NCI-H2029 (cell line): ENCODE measurements at places on chromosomes 4 and X.

DNA sequence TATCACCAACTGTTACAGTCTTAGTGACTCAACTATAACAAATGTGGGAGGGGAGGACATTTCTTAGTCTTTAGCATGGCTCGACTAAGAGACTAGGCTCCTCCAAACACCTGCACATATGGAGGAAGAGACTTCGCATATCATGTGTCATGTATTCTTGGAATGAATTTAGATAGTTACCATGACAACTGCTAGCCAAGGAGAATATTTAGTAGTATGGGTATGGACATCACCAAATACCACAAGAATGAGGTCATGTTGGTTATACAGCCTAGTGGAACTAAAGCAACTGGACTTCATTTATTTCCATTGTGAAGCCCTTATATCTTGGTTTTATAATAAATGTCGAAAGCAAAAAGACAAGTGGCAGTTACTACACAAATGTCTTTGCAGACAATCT is 512.3 kb downstream of the CFAP47 start:
- no peak for DNase-seq

GRCh38 chr4:102454268-102454667 is 46.9 kb upstream of the NFKB1 start:
- DNase-seq, result no peak

DNA sequence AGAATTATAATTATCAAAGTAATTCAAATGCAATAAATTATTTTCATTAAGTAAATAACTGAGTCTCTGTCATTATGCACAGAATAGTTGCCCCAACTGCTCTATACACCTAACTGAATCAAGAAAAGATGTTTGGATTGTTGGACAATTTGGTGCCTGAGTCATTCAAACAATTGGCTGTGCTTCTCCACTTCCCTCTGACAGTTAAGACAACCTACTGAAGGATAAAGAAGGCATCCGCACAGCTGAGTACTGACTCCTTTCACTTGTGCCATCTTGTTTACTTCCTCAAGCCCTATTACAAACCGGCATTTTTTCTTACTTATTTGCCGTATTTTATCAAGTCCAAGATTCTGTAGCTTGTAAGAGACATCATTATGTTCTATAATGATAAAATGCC is 110.6 kb upstream of the C1QTNF7 start:
- DNase-seq, result no peak

GRCh38 chr4:7197910-7198309 is 5.6 kb downstream of the SORCS2 start:
- no peak for DNase-seq

DNA sequence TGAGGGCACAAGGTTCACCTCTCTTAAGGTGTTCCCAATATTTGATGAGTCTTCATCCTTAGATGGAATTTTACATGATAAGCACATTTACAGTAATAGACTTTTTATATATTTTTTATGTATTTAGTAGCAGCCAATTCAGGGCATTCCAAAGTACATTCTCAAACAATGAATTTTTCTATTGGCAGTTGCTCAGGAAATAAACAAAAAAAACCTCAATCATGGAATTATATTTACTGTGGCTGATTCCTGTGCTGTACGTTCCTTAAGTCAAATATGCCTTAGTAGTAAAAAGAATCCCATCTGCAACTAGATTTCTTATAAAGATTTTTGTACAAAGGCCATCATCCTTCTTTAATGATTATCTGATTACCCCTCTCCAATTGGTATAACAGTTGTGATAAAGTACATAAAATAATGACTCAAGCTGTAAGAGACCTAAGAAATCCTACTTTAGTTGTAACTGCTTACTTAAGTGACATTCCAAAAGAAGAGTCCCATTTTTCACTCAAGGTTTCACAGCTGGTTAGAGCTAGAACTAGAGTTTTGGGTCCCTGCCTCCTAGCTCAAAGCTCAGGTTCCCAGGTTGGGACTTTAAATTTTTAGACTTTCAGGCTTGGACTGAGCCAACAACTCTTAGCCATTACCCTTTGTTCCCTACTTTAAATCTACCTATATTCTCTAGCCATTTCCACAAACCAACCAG is 152.7 kb downstream of the FHIP1A start:
- no peak for DNase-seq
